ENCODE measurements at places on chromosomes 3 and 15. TPM values are rescaled to one million over a fixed set of nuclear protein-coding genes. Genes with fewer than 3 reads are reported as not detected.

LEKR1 gene
- total RNA-seq, result 0.56 TPM

A4GNT gene
- total RNA-seq, result not detected

LIPH gene
- total RNA-seq, result 0.43 TPM

CASR gene
- total RNA-seq, result not detected

SERPINI2 gene
- total RNA-seq, result 0.40 TPM

LMLN gene
- total RNA-seq, result 8.8 TPM

- peak; percentile 54 for DNase-seq
Observed at GRCh38 chr3:119810018-119810435, 28.1 kb downstream of the NR1I2 start.

DNA sequence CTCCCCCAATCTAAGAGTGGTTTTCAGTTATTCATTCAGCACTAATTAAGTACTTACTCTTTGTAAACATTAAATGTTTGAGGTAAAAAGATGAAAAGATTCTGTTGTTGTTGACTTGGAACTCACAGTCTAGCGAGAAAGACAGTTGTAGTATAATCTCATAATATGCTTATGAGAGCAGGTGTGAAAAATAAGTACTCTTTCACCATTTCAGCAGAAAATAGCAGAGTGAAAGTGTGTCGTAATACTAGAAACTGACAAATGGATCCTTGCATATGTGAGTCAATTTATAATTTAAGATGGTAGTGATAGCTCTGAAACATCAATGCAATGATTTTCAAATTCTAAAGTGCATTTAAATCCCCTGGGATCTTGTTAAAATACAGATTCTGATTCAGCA lies 618.8 kb upstream of the CCDC54 start:
- DNase-seq, result no peak

DNA sequence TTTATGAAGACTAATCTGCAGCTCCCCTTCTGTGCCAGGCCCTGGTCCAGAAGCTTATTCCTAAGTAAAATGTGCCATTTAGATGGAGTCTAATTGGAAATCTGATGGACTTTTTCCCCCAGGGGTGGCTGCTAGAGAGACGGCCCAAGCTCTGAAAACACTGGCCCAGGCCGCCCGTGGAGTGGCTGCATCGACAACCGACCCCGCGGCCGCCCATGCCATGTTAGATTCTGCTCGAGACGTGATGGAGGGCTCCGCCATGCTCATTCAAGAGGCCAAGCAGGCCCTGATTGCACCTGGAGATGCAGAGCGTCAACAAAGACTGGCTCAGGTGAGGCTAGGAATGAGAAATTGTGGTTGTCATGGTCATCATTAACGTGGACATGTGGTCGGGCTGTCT lies 305.8 kb upstream of the TPM1 start:
- no peak for DNase-seq

- no peak for DNase-seq
Observed at GRCh38 chr3:140085001-140085400, 150.0 kb downstream of the CLSTN2 start.

GRCh38 chr3:137008976-137009375 lies 51.2 kb downstream of the IL20RB start:
- DNase-seq, result no peak

DNA sequence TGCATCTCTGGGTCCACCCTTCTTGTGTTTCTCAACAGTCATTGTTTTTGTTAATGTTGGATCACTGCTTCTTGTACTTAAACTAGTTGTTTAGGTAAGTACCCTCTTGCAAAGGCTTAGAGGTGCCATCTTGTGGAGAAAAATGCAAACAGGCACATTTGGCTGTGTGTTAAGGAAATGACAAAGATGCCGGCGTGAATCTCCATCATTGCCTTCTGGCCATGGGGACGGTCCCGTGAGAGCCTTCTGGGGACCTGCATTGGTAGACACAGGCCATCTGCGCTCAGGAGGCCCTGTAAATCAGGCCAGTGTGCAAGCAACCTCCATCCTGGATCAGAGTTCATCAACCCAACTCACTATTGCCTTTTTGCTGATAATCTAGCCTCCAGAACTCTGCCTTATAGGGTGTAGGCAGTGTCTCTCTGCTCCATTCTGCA lies 158.6 kb upstream of the NR2E3 start:
- no peak for DNase-seq

DNA sequence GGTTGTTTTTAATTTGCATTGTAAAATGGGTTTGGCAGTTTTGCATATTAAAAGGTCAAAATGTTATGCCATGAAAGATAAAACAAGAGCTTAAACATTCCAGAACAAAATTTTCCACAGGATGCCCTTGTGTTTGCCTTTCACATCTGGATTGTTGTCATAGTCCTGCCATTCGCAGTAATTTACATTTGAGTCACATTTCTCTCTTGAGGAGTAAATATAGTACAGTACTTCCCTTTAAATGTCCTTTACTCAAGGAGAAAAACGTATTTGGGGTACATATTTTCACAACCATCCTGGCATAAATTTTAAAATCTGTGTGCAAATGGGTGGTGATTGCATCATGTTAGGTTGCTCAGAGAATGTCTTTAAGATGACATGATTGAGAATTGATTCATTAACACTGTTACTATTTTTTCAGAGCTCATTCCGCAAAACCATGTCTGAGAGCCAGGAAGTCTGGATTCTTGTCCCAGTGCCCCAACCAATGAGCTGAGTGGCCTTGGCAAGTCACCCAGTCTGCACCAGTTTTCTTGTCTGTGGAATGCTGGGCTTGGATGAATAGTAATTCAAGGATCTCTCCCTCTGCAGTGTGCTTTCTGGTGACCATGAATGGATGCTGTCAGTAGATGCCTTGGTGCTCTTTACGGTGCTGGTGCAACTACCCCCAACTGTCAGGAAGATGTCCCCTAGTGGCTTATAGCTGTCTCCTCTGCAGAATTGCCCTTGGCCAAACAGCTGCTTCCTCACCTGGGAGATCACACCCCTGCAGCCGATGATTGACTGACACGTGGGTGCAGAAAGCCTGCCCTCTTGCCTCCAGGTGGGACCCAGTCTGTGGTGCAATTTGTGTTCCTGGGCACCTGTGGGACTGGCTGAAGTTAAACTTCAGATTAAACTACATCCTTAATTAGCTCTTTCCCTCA lies 43.0 kb downstream of the ABHD5 start:
- peak; percentile 65 for DNase-seq

DNA sequence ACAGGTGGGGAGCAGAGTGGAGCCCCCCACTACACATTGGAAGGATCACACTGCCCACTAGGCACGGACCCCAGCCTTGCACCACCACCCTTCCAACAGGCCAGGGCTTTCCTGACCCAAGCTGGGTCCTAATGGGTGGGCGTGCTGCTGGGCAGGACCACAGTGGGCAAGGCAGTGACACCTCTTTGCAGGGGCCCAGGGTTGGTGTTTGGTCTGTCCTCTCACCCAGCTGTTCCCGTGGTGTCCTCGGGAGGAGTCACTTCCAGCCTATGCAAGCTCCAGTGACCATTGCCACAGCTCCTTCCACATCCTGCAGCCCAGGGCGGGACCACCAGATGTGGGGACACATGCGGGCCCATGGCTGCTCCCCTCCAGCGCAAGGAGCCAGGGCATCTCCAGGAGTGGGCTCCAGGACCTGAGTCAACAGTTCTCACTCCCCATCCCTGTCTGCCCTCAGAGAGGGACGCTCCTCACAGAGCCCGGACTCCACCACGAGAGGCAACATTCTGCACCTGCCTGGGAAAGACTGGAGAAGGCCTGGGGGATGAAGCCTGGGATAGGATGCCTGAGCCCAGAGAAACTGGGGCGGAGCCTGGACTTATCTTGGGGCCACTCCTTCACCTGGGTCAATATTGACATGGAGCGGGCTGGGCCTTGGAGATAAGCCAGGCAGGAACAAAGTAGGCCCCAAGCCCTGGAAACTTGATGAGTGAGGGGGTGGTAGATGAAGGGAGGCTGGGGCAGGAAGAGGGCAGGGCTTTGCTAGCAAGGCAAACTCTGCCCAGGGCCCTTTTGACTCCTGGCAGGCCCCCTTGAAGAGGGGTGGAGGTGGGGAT lies 3.9 kb upstream of the VILL start:
- no peak for DNase-seq

DNA sequence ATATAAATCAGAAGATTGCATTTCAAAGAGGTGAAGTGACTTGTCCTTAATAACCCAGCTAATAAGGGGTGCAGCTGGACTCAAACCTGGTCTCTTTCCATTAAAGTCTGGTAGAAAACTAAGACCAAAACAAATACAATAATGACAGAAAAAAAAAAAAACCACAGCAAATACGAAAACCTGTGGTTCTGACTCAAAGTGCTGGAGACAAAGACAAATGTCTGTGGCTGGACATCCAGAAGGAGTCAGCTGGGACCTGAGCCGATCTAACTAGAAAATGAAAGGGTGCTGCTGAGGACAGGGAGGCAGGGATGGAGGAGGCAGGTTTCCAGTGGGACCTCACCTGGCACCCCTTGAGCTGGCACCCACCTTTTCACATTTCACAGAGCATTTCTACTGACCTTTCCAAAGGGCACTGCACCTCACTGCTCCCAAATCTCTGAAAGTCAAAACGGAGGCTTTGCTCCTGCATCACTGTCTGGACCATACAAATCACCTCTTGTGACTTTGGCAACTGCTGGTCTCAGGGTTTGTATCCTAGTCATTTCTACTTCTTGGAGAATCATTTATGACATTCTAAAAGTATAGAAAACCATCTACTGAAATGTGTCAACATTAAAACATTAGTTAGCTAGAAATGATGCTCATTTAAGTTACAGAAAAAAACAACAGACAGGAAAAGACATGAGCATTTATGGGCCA lies 61.7 kb downstream of the CCNL1 start:
- no peak for DNase-seq

- DNase-seq, result no peak
Observed at GRCh38 chr3:101931081-101931480, 81.8 kb downstream of the NFKBIZ start.

DNA sequence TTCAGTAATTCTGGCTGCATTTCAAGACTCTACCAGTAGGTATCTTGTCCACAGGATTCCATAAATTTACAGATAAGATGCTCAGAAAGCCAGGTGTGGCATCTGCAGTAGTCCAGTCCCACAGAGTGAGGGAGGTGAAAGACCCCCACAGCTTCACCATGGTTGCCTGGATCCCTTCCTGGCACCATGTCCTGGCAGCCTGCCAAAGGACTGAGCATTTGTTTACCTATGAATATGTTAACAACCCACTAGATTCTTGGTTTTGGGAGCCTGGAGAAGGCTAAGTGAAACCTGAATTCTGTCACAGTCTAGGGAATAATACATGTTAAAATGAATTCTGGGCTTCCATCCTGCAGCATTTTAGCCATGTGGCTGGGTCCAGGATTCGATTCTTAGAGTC lies 14.9 kb downstream of the CHST2 start:
- no peak for DNase-seq

DNA sequence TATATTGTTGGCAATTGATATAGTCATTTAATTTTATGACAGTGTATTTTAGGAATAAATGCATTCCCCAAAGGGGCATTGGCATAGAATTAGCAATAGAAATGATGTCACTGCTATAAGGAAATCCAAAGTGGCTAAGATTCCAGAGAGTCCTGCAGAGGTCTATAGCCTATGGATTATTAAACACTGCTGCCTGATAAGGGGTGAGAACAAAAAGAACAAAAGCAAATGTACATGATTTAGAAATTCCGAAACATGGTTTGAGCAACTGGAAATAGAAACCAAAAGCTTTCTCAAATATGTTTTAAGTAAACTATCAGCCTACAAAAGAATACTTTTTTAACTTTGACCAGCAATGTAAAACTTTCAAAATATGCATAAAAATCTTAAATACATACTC lies 280.1 kb upstream of the RASGRP1 start:
- DNase-seq, result no peak

- DNase-seq, result no peak
Observed at GRCh38 chr3:181851063-181851462, 139.3 kb downstream of the SOX2 start.

DNA sequence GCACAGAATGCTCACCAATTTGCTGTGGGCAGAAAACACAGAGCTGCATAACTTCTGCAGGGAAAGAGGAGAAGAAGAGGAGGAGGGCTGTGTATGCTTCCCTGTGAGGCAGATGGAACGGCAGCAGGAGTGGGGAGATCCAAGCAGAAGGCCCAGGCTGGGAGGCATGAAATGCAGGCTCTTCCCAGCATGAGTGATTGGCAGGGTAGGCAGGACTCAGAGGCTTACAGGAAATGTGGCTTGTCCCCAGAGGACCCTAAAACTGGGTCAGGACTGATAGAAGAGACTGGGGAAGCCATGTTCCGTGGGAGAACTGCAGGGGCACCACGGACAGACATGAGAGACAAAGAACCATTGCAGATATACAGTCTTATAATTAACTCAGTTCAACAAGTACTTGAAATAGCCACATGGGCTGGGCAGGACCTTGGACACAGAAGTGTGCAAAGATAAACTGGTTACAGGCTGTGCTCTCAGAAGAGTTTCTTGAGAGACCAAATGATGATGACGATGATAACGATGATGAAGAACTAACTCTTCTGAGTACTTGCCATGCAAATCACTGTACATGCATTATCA lies 286.9 kb downstream of the EPHB1 start:
- no peak for DNase-seq

GRCh38 chr15:25054329-25054728 lies 99.5 kb downstream of the SNRPN start:
- no peak for DNase-seq

DNA sequence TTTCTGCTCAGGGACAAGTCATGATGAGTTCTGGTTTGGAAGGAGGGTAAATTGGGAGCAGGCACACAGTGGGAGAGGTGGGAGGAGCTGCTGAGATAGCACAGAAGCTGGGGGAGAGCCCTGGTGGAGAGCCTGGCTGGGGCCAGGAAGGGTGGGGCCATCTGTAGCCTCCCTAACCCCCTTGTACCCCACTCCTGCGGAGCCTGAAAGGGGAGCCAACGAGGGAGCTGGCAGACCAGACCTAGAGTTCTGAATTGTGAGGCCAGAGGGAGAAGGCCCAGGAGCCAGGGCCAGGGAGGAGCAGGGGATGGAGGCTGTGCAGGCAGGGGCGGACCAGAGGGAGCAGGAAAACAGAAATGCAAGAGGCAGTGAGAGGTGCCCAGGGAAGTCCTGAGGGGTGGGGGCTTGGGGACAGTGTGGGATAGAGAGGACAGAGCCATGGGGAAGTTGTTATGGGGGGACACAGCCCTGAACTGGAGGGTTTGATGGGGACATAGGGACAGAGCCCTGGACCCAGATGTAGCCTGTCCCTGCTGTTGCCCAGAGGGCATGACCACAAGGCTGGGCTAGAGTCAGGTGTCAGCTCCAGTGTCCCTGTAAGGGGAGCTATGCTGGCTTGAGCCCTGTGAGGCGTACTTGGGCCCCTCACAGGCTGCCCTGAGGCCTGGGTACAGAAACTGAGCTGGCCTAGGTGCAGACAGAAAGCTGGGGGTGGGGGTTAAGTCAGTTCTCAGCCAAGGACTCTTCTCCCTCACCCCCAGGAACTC lies 1.2 kb downstream of the TMIE start:
- DNase-seq, result peak; percentile 31

All from Right ventricle myocardium superior (tissue), 1 donor.